EL (cell line): ENCODE measurements at places on chromosomes 16 and 17.

DNA sequence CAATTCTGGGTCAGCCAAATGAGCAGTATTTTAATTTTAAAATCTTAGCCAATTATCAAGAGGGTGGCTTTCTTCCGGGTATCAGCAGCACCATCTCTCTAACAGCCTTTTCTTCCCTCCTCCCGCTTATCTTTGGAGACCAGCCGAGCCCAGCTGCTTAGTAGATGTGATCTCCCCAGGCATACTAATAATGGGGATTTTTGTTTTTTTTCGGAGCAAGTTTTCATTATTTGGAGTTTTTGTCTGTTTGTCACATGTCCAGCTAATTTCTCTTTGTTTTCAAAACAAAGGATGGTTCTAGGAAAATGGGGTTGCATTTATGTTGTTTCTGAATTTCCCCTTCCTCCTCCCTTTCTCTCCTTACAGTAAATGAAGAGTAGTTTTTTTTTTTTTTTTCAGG lies 170.5 kb upstream of the MPHOSPH6 start:
- no peak for DNase-seq

DNA sequence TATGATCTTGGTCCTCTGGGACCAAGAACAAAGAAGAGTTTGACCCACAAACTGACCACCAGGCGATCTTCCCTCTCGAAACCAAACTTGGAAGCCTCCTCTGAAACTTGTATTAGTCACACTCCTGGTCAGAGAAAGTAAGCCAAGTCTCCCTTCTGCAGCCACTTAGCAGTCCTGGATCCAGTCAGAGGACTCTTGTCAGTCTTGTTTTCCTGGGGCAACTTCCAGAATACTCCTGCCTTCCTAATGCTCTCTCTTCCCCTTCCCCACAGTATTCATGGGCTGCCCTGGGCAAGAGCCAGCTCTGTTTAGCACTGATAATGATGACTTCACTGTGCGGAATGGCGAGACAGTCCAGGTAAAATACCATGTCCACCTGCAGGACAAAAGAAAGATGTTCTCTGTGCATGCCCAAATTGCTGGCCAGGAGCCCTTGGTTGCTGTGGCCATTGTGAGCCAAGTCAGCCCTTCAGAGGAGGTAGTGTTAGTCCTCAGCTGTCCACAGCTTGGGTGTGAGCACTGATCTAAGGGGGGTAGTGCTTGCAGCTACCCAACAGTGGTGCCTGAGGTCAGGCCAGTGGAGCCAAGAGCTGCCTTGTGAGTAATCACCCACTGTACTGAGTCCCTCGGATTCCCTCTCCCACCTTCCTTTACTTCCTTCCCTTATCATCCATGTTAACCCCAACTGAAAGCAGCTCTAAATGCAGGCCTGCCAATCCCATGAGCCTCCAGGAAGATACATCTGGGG lies 31.2 kb downstream of the CDH3 start:
- DNase-seq: no peak

GRCh38 chr17:4895657-4896331 lies 3.5 kb upstream of the C17orf107 start:
- DNase-seq: no peak

DNA sequence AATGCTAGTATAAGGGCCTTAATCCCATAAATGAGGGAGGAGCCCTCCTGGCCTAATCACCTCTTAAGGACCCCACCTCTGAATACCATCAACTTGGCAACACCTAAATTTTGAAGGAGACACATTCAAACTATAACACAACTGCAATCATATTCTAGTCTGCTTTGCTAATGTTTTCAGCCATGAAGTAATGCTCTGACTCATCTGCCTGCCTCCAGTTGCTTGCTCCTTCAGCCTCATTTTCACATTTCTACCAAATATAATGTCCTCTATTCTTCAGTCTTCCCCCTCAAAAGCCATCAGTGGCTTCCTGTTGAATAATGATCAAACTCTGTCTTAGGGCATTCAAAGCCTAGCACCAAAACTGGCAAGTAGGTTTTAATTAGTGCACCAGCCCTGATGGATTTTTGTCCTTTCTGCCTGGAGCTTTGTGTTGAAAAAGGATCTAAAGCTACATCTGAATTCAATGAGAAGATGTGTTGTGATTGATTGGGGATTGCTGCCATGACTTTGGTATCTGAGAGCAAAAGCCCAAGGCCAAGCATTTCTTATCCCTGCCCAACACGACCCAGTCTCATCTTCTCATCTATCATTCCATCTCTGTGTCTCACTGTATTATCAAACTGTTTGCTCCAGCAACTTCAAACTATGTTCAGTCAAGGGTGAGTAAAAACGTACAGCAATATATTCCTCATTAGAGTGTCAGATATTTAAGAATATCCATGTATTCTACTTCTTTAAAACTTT lies 140.8 kb upstream of the ELAC2 start:
- peak; percentile 16 for DNase-seq

- DNase-seq: peak; percentile 90
Measured at GRCh38 chr17:41026715-41027471, at the start of gene KRTAP1-5. KRTAP1-5 (minus strand) TSS chr17:41027208; CDS start chr17:41027155, 53 bp downstream.

- DNase-seq: no peak
Measured at GRCh38 chr17:38600906-38601305, 4.8 kb downstream of the SRCIN1 start.

- DNase-seq: peak; percentile 58
Measured at GRCh38 chr17:50272711-50273653, 1.3 kb upstream of the TMEM92 start.

DNA sequence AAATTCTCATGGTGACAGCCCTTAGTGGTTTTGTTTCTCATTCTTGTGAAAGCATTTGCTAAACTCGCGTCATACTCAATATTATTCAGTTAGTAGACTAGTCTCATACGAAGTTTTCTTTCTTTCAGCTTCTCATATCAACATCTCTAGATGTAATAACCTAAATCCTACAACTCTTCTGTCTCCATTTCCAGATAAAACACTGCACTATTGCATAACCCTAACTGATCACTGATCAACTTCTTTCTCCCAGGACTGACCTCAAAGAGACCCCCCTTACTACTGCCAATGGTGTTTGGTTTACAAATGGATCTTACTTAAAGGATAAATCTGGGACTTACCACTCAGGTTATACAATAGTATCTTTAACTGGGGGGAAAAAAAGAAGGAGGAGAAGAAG lies 36.3 kb upstream of the TEKT1 start:
- no peak for DNase-seq

DNA sequence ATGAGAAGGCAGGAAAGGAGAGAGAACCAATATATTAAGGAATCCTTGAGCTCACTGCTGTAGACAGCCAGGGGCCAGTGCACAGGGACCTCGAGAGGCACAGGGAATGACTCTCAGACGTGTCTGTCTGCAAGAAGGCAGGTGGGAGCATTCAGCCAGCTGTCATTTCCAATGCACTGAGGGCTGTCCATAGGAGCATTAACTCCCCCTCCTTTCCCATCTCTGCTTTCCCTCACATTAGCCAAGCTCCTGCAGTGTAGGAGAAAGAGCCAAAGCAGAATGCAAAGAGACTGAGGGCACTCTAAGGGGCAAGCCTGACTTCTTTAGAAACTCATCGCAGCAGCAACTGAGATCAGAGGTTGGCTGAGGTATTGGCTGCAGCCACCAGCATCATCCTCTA lies 218.3 kb downstream of the CDH13 start:
- DNase-seq: no peak

GRCh38 chr16:700684-701584 lies 4.7 kb downstream of the FBXL16 start:
- no peak for DNase-seq

DNA sequence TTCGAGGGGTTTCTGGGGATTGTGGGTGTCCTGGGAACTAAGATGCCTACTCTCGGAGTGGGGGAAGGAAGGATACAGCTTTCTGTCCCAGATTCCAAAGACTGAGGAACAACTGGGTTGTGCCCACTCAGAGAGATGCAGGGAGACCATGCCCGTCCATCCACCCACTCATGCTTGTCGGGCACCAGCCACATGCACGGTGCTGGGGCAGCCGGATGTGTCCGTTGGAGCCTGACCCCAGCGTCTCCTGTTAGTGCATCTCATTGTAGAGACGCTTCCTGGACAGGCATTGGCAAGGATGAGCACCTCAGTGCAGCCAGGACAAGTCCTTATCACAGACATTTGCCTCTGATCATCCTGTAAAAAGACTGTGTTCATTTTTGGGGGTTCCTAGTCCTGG lies 58.1 kb downstream of the METRNL start:
- no peak for DNase-seq

- no peak for DNase-seq
Measured at GRCh38 chr17:66810951-66811682, 23.8 kb upstream of the CACNG5 start.

- no peak for DNase-seq
Measured at GRCh38 chr16:2443555-2443954, 14.3 kb downstream of the CCNF start.

DNA sequence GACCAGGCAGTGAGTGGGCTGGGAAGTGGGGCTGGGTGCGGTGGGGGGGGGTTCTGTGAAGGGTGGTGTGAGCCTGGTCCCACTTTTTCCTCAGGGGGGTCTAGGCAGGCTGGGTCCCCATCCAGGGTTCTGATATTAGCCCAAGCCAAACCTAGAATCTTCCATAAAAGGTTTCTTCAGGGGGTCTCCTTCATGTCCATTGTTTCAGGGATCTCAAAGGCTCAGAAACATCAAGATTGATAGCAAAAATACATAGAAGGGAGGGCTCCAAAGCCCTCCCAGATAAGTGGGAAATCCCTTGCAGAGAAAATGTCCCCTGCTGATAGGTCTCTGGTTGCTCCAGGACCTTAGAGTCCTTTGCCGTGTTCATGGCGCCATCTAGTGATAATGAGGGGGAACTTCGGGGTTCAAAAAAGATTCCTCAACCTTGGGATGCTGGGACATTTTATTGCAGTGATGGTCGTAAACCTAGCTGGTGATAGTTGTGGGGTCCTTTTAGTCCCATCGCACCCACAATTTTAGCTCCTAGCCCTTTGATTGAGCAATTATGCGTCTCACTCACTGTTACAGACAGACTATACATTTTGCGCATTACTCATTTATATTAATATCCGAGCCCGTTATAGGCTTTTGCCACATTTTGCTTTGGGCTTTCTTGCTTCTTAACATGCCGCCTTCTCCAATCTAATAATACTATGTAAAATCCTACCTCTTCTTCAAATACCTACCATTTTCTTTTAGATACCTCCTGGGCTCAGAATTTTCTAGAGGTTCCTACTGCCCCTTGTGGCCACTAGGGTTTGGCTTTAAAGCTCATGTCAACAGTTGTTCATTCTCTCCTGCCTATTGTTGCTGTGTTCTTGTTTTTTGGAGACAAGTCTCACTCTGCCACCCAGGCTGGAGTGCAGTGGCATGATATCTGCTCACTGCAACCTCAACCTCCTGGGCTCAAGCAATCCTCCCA lies 35.1 kb downstream of the IGF2BP1 start:
- peak; percentile 85 for DNase-seq

DNA sequence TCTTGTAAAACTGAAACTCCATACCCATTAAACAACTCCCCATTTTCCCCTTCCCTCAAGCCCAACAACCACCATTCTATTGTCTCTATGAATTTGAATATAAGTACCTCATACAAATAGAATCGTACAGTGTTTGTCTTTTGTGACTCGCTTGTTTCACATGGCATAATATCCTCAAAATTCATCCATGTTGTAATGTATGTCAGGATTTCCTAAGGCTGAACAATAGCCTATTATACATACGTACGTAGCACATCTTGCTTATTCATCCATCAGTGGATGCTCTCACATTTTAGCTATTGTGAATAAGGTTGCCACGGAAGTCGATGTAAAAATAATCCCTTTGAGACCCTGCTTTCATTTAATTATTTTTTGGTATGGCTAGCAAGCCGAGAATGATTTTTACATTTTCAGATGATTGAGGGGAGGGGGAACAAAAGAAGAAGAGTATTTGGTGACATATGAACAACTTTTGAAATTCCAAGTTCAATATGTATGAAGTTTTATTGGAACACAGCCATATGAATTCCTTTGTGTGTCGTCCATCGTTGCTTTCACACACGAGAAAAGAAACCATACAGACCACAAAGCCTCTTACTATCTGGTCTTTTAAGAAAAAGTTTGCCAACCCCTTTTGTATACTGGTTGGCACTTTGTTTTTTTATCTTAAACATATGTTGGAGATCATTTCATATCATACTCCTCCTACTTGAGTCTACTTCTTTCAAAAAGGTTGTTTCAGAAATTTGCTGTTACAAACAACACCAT lies 371.2 kb downstream of the NPIPA8 start:
- DNase-seq: no peak

DNA sequence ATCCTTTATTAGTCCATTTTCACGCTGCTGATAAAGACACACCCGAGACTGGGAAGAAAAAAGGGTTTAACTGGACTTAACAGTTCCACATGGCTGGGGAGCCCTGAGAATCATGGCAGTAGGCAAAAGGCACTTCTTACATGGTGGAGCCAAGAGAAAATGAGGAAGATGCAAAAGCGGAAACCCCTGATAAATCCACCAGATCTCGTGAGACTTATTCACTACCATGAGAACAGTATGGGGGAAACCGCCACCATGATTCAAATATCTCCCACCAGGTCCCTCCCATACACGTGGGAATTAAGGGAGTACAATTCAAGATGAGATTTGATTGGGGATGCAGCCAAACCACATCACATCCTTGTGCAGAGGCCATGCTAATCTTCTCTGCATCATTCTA lies 35.0 kb upstream of the BCAR1 start:
- no peak for DNase-seq

- DNase-seq: peak; percentile 1
Measured at GRCh38 chr17:66088173-66088572, 103.8 kb downstream of the CEP112 start.

DNA sequence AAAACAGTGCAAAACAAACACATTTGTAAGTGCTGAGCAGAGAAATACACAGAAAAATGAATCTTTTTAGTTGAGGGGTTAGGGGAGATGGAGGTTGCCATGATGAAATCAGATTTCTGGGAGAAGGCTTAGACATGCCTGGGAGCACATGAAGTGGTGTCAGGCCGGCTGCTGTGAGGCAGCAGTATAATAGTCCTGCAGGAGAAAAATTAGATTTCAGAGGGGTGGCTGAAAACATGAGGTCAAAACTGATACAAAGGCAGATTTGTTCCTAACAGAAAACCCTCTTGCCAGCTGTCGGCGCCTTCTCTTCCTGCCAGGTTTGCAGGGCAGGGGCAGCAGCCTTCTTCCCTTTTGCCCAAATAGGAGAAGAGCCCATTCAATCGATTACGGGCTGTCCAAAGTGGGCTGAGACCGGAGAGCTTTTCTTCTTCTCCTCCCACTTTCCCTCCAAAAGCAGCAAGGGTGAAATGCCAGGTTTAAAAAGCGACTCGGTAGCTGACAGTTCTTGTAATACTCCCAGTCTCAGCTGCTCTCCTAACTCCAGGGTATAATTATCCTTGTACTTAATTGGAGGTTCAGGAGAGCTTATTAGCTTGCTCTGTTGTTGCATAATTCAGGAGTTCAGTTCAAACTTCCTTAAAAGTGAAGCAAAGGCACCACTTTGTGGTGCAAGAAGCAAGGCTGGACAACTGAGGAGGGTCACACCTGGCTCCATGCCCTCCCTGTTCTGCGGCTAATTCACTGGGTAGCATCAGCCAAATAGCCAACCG lies 80.0 kb downstream of the PCTP start:
- no peak for DNase-seq
